SHP77 (cell line): ENCODE measurements at places on chromosomes 16 and 17.

GRCh38 chr16:85453194-85453678 lies 159.9 kb upstream of the GSE1 start:
- DNase-seq = peak; percentile 56

DNA sequence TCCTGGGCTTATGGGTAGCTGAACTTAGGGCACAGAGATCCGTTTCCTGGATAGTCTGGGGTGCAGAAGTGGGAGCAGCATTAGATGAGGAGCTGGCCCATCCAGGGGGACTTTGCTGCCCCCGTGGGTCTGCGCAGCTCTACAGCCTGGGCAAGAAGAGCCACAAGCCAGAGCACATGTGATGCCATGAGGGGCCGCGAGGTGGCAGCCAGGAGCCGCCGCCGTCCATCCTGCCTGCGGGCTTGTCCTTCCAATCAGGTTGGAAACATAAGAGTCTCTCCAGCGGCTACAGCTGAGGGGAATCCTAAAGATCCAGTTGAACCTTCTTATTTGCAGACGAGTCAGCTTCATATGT lies 21.9 kb downstream of the C1QTNF1 start:
- peak; percentile 70 for DNase-seq

DNA sequence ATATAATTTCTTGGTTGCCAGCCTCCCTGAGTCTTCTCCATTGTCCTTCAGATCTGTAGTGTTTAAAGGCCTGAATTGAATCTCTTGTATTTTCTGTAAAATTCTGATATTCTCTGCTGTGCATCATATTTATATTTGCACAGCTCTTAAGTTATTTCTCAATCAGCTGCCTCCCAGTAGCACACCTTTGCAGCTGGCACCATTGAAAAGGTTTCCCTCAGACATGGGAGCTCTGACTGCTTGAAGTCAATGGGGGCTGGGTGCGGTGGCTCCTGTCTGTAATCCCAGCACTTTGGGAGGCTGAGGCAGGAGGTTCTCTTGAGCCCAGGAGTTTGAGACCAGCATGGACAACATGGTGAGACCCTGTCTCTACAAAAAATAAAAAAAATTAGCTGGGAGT lies 40.4 kb downstream of the PITPNC1 start:
- peak; percentile 9 for DNase-seq

- no peak for DNase-seq
Observed at GRCh38 chr16:9539346-9539745, 447.9 kb downstream of the HAPSTR1 start.

DNA sequence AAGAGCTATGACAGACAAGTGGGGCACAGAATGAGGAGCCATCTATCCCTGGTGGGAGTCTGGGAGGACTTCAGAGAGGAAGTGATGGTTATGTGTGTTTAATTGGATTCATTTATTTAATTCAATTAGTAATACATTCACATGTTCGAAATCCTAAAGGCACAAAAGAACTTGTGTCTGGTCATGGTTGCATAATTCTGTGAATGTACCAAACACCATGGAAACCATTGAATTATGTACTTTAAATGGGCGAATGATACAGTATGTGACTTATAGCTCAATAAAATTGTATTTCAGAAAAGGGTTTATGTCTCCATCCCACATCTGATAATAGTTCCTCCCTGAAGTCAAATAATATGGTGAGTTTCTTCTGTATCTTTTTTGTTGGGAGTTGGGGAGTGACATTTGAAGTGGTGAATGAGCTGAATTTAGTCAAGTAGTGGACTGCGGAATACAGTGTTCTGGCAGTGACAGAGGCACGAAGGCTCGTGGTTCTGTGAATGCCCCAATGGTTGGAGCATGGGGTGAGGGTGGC lies 19.8 kb upstream of the G6PC1 start:
- no peak for DNase-seq

DNA sequence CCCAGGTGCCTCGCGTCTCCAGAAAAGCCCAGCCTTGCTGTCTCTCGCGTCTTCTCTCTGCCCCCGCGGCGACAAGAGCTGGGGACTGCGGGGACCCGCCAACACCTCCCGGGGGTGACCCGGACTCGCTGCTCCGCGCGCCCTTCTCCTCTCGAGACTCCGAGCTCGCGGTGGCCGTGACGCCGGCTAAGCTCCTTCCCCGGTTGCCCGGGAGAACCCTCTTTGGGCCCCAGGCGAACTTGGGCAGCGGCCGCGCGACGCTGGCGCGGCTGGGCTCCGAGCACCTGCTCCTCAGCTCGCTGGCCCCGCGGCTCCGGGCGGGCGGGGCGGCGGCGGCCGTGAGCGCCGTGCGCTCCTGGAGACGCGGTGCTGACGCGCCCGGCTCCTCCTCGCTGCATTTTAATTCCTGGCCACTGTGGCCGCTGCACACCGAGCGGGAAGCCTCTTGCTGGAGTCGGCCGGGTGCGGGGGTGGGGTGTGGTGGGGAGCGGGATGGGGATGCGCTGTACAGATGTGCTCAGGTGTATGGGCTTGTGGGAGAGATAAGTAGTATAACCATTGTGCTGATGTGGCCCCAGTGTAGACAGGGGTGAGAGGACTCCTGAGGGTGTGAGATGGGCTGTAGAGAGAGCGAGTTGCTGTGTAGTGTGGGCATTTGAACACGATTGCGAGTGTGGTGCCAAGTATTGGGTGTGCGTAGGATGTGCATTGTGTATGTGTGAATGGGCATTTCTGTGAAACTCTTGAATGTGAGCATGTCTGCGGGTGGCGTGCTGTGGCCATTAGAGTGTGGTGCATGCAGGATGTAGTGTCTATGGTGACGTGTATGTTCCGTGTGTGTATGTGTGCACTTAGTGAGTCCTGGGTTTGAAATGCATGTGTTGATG lies at the start of gene ASIC2:
ASIC2 (minus strand) TSS at position 315 of the 887 bp plus-strand sequence.
- peak; percentile 72 for DNase-seq

- no peak for DNase-seq
Observed at GRCh38 chr17:3256575-3256974, 41.6 kb downstream of the OR3A1 start.

GRCh38 chr16:17134586-17134985 lies 336.2 kb downstream of the XYLT1 start:
- no peak for DNase-seq

GRCh38 chr17:29357821-29358232 lies 32.3 kb upstream of the TAOK1 start:
- DNase-seq = no peak

- no peak for DNase-seq
Observed at GRCh38 chr17:58189436-58190146, 2.9 kb upstream of the EPX start.

DNA sequence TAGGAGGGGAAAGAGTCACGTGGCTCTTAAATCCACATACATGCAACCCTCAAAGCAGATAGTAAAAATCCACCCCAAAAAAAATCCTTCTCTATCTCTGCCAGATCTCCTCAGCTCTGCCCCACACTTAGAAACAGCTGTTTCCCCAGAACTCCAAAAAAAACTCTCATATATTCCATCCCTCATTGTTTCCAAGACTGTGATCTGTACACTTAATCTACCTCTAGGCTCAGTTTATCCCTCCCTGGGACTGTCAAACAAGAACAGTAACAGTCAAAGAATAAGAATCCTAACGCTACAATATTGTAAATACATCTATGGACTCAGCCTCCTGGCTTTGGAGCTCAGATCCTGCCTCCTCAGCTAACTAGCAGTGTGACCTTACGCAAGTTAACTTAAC lies 11.6 kb downstream of the CUEDC1 start:
- DNase-seq = no peak

DNA sequence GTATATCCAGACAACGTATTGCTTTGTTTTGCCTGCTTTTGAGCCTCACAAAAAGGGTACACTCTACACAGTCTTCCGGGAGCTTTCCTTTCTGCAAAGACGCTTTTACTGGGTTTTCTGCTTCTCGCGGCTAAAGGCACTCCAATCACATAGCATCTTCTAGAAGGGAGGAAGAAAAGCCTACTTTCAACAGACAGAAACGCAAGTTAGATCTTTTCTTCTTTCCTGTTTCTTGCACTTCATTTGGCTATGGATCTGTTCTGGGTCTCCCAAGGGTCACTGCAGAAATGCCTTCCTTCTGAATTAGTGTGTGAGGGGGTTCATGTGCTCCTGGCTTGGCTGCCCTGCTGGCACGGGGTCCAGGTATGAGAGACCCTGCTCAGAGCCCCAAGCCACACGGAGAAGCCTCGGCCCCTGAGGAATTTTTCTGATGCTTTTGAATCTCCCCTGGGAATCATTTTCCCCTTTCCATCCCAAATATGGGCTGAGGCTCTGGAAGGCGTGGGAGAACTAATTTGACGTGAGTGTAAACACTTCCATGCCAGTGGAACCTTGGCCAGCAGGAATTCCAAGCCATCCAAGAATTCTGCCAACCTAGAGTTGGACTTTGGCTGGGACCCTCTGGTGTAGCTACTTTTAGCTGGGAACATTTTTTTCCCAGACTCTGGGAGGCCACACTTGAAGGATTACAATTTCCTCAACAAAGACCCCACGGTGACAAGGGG lies 49.6 kb upstream of the NKD1 start:
- no peak for DNase-seq
